ENCODE measurements at places on chromosomes 2 and 18. TPM values are rescaled to one million over a fixed set of nuclear protein-coding genes. Genes with fewer than 3 reads are reported as not detected.

Gene AQP12A
- not detected for total RNA-seq

GRCh38 chr18:79856119-79857007 lies 58.6 kb downstream of the KCNG2 start:
- peaks cover 6% of the 10 kb centered on the region for H3K27me3 ChIP-seq
- DNase-seq, result no peak
- H3K4me3 ChIP-seq, result no peak overlapping the region
- no peak overlapping the region for H3K27ac ChIP-seq

GRCh38 chr2:27446057-27446456 lies 3.9 kb downstream of the KRTCAP3 start:
- DNase-seq, result peak; percentile 83
- H3K27ac ChIP-seq, result peak overlapping the region; percentile 82
- peaks cover 26% of the 10 kb centered on the region for H3K4me1 ChIP-seq
- no peak overlapping the region for H3K4me3 ChIP-seq
- H3K36me3 ChIP-seq, result peaks cover 55% of the 10 kb centered on the region

GRCh38 chr18:31901063-31901462 lies 41.9 kb downstream of the TRAPPC8 start:
- no peaks in the 10 kb centered on the region for H3K4me1 ChIP-seq
- H3K36me3 ChIP-seq, result peaks cover 16% of the 10 kb centered on the region
- H3K27ac ChIP-seq, result no peak overlapping the region
- no peaks in the 10 kb centered on the region for H3K27me3 ChIP-seq
- no peak overlapping the region for H3K4me3 ChIP-seq

DNA sequence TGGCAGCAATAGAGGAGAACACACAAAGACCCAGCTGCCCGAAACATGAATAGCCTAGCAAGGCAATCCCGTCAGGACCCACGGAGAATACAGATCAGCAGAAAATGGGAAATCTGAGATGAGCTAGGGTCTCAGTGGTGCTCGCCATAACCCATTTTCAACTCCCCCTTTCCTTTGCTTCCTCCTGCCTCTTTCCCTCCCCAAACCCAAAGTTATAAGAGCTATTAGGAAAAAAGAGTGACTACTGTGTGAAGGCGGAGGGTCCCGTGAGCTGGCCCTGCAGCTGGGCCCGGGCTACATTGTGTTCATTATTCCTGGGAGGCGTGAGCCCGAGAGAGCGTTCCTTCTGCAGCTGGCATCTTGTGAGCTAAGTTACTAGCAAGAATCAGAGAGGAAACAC lies 118.4 kb downstream of the PID1 start:
- H3K4me3 ChIP-seq, result no peak overlapping the region
- H3K27ac ChIP-seq, result no peak overlapping the region
- H3K4me1 ChIP-seq, result no peaks in the 10 kb centered on the region
- H3K36me3 ChIP-seq, result no peaks in the 10 kb centered on the region
- no peaks in the 10 kb centered on the region for H3K27me3 ChIP-seq

Gene GPAT2
- not detected for total RNA-seq

DNA sequence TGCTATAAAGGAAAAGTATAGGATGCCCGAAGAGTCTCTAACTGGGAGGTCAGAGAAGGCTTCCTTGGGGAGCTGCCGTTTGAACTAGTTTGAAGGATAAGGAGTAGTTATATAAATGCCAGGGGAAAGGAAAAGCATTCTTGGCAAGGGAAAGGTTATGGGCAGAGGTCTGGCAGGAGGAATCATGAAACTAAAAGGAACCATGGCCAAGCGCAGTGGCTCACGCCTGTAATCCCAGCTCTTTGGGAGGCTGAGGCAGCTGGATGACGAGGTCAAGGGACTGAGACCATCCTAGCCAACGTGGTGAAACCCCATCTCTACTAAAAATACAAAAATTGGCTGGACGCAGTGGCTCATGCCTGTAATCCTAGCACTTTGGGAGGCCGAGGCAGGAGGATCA lies 100.6 kb upstream of the MSH2 start:
- no peak overlapping the region for H3K27ac ChIP-seq
- peaks cover 9% of the 10 kb centered on the region for H3K4me1 ChIP-seq
- DNase-seq, result no peak

Gene CELF4
- 7.8 TPM for total RNA-seq

GRCh38 chr18:45621061-45621511 lies 5.8 kb downstream of the SLC14A2 start:
- peaks cover 6% of the 10 kb centered on the region for H3K4me1 ChIP-seq
- no peak overlapping the region for H3K4me3 ChIP-seq
- DNase-seq, result peak; percentile 33
- peaks cover 54% of the 10 kb centered on the region for H3K27me3 ChIP-seq
- H3K36me3 ChIP-seq, result no peaks in the 10 kb centered on the region
- H3K27ac ChIP-seq, result no peak overlapping the region

- no peak overlapping the region for H3K4me3 ChIP-seq
- peaks cover 34% of the 10 kb centered on the region for H3K36me3 ChIP-seq
- peaks cover 18% of the 10 kb centered on the region for H3K4me1 ChIP-seq
- DNase-seq, result no peak
- no peaks in the 10 kb centered on the region for H3K27me3 ChIP-seq
Measured at GRCh38 chr2:232873292-232873908, 3.3 kb downstream of the SNORC start.

DNA sequence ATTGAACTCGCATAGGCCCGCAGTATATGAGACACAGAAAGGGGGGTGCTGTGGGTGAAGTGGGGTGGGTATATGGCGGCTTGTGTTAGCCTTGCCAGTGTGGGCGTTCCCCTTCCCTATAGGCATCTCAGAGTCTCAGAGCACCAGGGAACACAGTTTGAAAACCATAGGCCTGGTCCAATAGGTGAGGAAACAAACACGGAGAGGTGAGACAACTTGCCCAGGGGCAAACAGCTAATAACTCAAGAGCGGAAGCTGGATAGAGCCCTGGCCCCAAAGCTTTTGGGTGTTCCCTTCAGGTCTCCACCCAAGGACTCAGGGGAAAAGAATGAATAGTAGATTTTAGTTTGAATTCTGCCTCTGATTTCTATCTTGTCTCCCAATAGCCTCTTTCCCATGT lies 7.9 kb downstream of the LIPG start:
- H3K4me1 ChIP-seq, result no peaks in the 10 kb centered on the region
- peaks cover 56% of the 10 kb centered on the region for H3K36me3 ChIP-seq
- no peak for DNase-seq
- H3K27ac ChIP-seq, result no peak overlapping the region
- H3K4me3 ChIP-seq, result no peak overlapping the region
